ENCODE measurements at places on chromosomes 4 and X. TPM values are rescaled to one million over a fixed set of nuclear protein-coding genes. Genes with fewer than 3 reads are reported as not detected.

The PPP3CA gene
- polyA plus RNA-seq, result 55.6 TPM

The UGT2B15 gene
- 0.53 TPM for polyA plus RNA-seq

DNA sequence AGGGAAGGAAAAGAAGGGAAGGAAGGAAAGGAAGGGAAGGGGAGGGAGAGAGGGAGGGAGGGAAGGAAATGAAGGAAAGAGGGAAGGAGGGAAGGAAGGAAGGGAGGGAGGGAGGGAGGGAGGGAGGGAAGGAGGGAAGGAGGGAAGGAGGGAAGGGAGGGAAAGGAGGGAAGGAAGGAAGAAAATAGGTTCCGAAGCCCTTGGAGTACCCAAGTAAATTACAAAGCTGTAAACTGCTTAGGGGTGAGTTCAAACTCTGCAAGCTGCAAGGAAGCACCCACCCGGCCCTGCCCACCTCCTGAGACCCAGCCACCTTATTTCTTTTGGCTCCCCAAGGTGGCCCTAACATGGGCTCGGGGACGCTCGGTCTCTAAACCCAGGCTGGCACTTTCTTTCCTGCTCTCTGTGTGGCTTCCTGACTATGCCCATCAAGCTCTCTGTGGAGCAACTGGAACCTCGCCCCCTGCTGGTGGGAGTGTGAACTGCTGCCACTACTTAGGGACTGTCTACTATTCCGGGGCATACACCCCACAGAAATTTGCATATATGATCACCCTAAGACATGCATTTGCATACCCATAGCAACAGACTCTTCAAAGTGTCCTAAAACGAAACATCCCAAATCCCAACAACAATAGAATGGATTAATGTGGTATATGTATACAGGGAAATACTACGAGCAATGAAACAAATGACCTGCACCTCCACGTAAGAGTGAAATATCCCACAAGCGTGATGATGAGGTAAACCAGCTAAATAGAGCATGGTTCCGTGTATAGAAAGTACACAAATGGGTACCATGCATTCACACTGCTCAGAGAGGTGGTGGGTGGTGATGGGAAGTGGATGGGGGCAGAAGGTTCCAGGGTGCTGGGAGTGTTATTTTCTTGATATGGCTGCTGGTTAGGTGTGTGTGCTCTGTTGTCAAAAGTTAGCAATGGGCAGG lies 151.7 kb upstream of the TBL1X start:
- DNase-seq, result no peak

DNA sequence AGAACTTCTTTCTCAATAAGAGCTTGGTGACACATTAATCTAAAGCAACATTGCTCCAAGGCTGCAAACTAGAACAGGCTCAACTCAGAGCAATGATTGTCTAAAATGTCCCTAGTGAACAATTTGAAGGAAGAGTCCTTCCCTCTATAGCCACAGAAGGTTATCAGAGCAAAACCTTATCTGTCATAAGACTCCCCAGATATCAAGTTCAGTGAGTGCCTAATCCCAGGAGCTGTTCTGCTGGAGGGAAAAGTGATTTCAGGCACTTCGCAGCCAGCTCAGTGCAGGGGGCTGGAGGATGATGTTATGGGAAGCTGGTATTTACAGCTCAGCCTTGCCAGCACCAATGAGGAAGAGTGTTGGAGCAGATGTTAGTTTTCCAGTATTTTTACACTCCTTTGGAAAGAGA lies 497.5 kb downstream of the INPP4B start:
- DNase-seq, result peak; percentile 60

DNA sequence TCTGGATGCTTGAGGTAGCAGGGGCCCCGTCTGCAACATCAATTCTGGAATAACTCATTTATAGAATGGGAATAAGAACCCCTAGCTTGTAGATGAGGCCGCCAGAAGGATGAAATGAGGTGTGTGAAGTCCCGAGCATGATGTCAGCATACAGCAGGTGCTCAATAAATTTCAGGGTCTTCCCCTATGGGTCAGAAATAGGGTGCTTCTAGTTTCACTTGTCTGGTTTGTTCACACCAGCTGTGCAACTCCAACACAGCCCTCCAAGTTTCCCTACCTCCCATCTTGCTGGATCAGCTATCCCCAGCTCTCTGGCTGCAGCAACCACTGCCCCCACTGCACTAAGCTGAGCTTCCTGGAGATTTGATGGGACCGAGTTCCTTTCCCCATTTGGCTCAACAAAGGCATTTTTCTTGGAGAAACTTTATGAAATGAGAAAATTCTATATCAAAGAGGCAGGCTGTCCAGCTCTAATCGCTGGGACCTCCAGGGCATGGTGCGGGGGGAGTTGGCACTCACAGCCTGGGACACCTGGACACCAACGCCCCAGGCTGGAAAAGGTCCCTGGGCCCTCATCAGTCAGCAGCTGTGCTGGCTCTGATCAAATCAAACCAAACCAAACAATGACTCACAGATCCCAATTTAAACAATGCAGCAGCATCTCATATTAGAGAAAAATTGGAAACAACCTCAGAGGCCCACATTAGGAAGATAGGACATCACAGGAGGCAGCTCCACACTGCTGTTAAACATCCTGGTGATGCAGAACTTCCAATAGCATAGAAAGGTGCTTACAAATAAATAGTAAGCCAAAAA lies 13.3 kb downstream of the SLC2A9 start:
- peak; percentile 25 for DNase-seq
